ENCODE measurements at places on chromosomes 3 and 15. TPM values are rescaled to one million over a fixed set of nuclear protein-coding genes. Genes with fewer than 3 reads are reported as not detected.

CHSY1 gene
- 57.1 TPM for total RNA-seq

CLCN2 gene
- total RNA-seq: 30.8 TPM

CCR3 gene
- not detected for total RNA-seq

GOLGA8R gene
- 7.9 TPM for total RNA-seq

PPP2R3A gene
- 26.8 TPM for total RNA-seq

NIPA2 gene
- total RNA-seq: 62.4 TPM

SCAANT1 gene
- total RNA-seq: not detected

CSTA gene
- not detected for total RNA-seq

CHRNA5 gene
- total RNA-seq: not detected

CLSTN2 gene
- total RNA-seq: 2.0 TPM

GRCh38 chr15:101679806-101680205, 27.6 kb upstream of the TM2D3 start:
- peak; percentile 10 for DNase-seq

- no peak for DNase-seq
Measured at GRCh38 chr3:62569609-62570008, 196.3 kb upstream of the FEZF2 start.

GRCh38 chr3:10521772-10522441, 16.5 kb upstream of the ATP2B2 start:
- DNase-seq: peak; percentile 5

DNA sequence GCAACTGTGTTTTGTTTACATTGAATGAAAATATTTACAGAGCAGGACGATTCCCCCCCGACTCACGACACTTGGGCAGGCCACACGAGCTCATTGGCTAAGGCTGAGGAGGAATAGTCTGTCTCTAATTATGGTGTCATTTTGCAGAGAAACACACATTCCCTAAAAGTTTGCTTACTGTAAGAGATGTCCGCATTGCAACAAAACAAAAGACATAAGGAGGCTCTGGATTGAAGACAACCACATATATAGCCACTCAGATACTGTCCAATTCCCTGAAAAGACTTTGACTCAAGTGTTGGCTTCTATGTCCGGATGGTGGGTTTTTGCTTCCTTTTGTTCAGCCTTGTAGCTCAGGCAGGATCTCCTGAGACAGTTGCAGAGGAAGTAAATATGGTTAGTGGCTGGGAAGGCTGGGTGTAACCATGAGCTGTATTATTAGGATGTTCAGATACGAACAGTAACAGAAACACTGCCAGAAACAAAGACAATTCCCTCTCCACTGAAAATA, 170.4 kb downstream of the KLHL25 start:
- DNase-seq: peak; percentile 68

GRCh38 chr3:83946049-83946448, 1012.7 kb upstream of the CADM2 start:
- no peak for DNase-seq

GRCh38 chr3:172717493-172718088, 6.7 kb upstream of the NCEH1 start:
- no peak for DNase-seq

GRCh38 chr3:189488241-189488767, 142.9 kb upstream of the TP63 start:
- DNase-seq: no peak

DNA sequence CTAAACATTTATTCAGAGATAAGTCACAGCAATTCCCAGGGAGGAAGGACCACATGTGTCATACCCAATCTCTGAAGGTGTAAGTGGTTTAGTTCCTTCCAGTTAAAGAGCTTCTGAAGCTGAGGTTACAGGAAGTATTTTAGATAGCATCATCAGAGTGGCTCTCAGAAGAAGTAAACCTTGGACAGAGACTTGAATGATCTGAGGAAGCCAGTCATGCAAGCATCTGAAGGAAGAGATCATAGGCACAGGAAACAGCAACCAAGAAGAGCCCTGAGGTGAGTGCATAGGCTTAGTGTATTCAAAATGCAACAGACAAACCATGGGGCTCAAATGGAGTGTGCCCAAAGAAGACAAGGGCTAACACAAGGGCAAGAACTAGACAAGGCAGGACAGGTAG, 210.3 kb downstream of the ULK4 start:
- no peak for DNase-seq

DNA sequence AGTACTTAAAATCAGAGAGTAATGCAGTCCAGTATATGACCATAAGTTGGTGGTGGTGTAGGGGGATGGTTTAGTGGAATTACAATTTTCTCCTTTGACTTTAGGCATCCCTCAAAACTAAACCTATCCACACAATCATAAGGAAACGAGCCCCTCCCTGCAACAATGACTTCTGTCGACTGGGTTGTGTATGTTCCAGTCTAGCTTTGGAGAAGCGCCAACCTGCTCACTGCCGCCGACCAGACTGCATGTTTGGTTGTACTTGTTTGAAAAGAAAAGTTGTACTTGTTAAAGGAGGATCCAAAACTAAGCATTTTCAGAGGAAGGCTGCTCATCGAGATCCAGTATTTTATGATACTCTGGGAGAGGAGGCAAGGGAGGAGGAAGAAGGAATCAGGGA, 52.8 kb downstream of the MGA start:
- DNase-seq: peak; percentile 59

DNA sequence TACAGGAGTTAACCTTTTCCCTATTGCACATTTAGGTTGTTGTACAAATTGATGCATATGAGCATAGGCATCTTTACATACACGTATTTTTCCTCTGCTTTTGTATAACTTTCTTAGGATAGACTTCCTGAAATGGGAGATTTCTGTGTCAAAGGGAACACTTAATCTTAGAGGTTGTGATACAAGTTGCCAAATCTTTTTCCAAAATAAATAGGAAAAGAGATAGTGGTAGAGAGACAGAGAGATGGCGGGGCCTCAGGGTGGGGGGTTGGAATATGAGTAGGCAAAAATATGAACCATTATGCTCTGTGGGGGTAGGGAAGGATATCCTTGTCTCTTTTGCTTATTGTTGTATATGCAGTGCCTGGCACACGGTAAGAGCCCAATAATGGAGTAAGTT, 70.7 kb upstream of the UBE2E1 start:
- DNase-seq: no peak

DNA sequence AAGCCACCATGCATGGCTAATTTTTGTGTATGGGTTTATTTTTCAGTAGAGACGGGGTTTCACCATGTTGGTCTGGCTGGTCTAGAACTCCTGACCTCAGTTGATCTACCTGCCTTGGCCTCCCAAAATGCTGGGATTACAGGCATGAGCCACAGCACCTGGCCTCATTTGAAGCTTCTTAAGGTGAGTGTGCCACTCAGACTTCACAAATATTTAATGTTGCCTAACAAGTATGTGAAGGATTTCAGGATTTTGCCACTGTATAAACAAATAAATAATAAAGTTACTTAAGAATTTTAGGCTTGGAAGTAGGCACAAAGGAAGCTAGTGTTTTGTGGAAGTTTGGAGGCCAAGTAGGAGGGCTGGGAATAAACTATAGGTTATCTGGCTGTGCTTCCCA, 73.5 kb downstream of the FGF12 start:
- DNase-seq: no peak

DNA sequence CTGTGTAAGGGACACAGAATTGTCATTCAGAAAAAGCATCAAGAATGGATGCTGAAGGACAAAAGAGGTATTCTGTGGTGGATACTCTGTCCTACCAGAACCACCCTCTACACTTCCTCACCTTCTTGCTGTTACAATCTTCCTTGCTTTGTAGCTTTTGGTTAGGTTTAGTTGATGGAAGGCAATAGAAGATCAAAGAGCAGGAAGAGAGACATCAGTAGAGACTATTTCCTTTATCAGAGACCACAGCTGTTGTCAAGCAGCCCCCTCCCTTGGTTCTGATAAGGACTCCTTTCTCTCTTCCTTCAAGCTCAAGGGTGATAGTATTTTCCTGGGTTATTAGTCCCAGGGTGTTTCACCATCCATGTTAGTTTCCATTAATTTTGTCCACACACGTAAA, 84.7 kb upstream of the ALCAM start:
- no peak for DNase-seq

DNA sequence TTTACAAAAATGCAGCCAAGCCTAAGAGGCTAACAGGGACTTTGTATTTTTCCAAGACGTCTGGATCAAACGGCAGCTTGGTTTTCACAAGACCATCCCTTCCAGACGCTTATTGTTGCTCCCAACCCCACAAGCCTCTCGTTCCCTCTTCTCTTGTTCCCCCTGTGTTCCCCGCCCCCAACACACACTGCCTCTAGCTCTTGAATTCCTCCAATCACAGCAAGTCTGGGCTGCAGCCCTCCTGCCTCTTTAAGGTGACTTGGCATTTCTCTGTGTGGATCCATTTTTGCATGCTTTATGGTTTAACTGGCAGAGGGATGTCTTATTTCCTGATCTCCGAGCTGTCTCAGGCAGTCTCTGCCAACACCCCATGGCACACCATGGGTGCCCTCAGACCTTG, 182.2 kb downstream of the ABHD5 start:
- DNase-seq: no peak

- DNase-seq: peak; percentile 28
Measured at GRCh38 chr15:96583671-96584070, 253.2 kb downstream of the NR2F2 start.

DNA sequence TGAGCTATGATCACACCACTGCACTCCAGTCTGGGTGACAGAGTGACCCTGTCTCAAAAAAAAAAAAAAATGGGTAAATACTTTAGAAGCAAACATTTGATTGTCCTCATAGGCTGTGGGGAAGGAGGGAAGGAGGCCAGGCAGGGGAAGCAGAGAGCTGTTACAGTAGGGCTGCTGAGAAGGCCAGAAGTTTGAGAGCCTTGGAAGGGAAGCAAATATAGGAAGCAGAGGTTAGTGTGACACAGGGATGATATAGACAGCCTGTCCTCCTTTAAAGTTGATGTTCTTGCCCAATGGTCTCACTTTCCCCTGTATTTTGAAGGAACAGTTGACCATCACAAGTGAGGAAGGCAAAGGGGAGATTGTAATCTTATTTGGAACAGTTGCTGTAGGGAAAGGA, 5.3 kb upstream of the ALPK3 start:
- no peak for DNase-seq

GRCh38 chr15:40875991-40876730, 2.1 kb upstream of the RHOV start:
- no peak for DNase-seq

GRCh38 chr15:76310475-76311099, 682 bp downstream of the ETFA start:
- DNase-seq: no peak

GRCh38 chr3:160702290-160702689, 25.3 kb downstream of the ARL14 start:
- DNase-seq: no peak

DNA sequence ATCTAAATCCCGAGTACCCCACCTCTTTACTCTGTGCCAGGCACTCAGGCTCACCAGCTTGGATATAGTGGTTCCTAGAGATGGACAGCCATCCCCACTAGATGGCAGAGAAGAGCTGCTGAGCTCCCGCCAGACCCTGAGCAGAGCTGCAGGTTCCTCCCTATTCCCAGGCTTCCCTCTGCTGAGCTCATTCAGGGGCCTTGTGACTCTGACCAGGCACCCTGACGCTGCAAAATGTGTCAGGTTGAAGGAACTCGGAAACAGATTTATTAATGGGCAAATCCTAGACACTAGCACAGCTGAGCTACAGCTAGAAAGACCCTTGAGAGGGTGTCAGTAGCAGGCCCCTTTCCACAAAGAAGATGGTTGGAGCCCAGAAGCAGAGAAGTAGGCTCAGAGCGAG, 38.2 kb upstream of the RHO start:
- DNase-seq: peak; percentile 66

- DNase-seq: peak; percentile 2
Measured at GRCh38 chr3:174438501-174439145, 420.5 kb upstream of the NAALADL2 start.
